ENCODE measurements at places on chromosomes 16 and 17.

GRCh38 chr17:36463916-36464764 lies 22.3 kb upstream of the ZNHIT3 start:
- DNase-seq: no peak

DNA sequence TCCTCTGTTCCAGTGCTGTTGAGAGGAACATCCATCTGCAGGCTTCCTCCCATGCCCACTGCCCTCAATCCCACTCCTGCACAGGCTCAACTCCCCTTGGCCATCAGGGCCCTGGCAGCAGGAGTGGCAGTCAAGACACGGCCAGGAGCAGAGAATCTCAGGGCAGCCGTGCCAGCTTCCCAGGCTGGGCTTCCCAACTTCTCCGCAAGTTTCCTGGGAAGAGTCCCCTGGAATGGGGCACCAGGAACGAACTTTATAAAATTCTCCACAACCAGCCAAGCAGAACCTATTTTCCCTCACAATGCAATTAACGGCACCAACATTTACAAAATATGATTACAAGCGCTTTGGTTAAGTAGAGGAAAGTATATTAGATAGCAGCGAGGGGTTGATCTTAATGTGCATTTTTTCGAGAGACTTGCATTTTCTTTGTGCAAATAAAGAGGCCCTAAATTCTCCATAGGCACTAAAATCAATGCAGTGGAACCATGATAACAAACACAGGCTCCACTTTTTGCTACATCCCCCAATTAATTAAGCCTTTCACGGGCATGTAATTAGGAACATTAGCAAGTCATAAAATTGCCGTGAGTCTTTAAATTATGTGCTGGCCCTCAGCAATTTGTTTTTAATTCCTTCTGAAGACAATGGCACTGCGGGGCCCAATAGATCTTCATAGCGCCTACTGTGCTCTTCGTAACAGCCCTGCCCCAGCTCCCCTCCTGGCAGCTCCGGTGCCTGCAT lies 99.9 kb upstream of the LHX1 start:
- no peak for DNase-seq

DNA sequence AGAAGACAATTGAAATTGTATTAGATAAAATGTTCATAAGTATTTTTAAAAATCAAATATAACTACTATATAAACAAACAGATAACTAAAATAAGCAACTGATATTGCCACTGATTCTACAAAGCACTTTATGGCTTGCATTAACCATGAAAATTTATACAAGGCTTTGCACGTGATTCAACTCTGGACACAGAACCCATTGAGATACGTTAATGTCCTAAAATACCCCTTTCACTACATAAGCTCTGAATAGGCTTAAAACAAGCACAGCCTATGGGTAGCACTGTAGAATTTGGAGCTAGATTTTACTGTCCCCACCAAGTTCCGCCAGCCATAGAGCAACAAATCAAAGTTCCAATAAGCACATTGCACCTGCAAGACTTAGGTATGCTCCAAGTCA lies 4.5 kb downstream of the ZNF652 start:
- DNase-seq: no peak

- no peak for DNase-seq
Measured at GRCh38 chr16:87995644-87996043, 44.4 kb downstream of the BANP start.

- DNase-seq: no peak
Measured at GRCh38 chr17:59431601-59432000, 100.1 kb downstream of the YPEL2 start.

- no peak for DNase-seq
Measured at GRCh38 chr16:57986196-57986595, 14.3 kb downstream of the ZNF319 start.

GRCh38 chr17:40518401-40519088 lies 17.1 kb upstream of the TNS4 start:
- DNase-seq: no peak

Measured in NCI-H187 (cell line).